ENCODE measurements at places on chromosomes 7 and 10. TPM values are rescaled to one million over a fixed set of nuclear protein-coding genes. Genes with fewer than 3 reads are reported as not detected.

The CYP2C9 gene
- 2.8 TPM for total RNA-seq

The ACSM6 gene
- total RNA-seq = not detected

DNA sequence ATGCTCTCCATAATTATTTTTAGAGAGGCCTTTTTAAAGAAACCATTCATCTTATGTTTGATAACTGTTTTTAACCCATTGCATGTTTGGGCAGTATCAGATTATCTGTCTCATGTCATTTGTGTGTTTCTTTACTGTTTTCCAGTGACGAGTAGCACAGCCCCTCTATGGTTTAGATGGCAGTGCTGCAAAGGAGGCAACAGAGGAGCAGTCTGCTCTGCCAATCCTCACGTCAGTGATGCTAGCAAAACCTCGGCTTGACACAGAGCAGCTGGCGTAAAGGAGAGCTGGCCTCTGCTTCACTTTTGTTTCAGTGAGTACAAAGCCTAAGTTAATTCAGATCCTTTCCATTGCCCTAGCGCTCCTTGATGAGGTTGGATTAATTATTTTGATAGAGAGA lies 80.4 kb upstream of the GARIN1A start:
- peaks cover 35% of the 10 kb centered on the region for H3K36me3 ChIP-seq
- no peaks in the 10 kb centered on the region for H3K4me1 ChIP-seq
- no peak overlapping the region for H3K27ac ChIP-seq
- H3K4me3 ChIP-seq = no peak overlapping the region

DNA sequence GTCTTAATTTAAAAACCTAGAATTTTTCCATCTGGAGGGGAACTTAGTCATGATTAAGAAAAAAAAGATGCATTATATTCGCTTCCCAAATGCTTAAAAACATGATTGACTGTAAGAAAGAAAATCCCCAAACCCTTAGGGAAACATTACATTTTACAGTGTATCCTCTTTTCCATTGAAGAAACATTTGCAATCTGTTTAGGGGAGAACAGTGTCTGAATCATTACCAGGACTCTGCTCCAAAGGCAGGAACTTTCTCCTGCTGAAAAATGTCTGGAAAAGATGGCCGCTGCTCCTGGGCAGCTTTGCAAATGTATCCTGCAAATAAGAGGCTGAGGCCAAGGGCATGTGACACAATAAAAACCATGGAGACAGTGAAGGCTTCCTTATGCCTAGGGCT lies 173.7 kb downstream of the BUB3 start:
- peaks cover 31% of the 10 kb centered on the region for H3K27me3 ChIP-seq
- H3K27ac ChIP-seq = no peak overlapping the region
- no peak overlapping the region for H3K4me3 ChIP-seq
- DNase-seq = no peak

DNA sequence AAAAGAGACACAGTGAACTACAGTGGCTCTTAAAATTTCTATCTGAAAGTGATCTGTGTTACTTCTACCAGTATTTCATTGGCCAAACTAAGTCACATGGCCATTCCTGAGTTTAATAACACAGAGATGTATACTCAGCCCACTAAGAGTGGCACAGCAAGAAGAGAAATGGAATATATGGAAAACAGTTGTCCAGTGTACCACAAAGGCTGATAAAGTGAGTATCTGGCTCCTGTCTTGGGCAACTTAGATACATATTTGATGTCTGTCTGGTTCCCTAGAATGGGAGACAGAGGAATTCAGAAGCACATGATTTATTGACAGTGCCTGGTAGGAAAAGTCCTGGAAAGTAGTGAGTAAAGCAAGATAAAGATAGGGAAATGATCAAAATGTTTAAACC lies 10.1 kb upstream of the PON1 start:
- no peaks in the 10 kb centered on the region for H3K36me3 ChIP-seq
- DNase-seq = no peak
- no peak overlapping the region for H3K4me3 ChIP-seq
- no peaks in the 10 kb centered on the region for H3K4me1 ChIP-seq

The RNF32 gene
- 2.6 TPM for total RNA-seq

- peaks cover 9% of the 10 kb centered on the region for H3K36me3 ChIP-seq
- DNase-seq = no peak
- H3K27me3 ChIP-seq = peaks cover 8% of the 10 kb centered on the region
- H3K4me1 ChIP-seq = no peaks in the 10 kb centered on the region
Observed at GRCh38 chr10:124229201-124229988, 136.0 kb upstream of the CHST15 start.

The FGL2 gene
- 1.9 TPM for total RNA-seq

- no peak overlapping the region for H3K27ac ChIP-seq
- peaks cover 15% of the 10 kb centered on the region for H3K4me1 ChIP-seq
- no peak for DNase-seq
- peaks cover 17% of the 10 kb centered on the region for H3K36me3 ChIP-seq
- no peak overlapping the region for H3K4me3 ChIP-seq
Observed at GRCh38 chr7:133836666-133837065, 290.5 kb upstream of the LRGUK start.

The GRID2IP gene
- 1.6 TPM for total RNA-seq

DNA sequence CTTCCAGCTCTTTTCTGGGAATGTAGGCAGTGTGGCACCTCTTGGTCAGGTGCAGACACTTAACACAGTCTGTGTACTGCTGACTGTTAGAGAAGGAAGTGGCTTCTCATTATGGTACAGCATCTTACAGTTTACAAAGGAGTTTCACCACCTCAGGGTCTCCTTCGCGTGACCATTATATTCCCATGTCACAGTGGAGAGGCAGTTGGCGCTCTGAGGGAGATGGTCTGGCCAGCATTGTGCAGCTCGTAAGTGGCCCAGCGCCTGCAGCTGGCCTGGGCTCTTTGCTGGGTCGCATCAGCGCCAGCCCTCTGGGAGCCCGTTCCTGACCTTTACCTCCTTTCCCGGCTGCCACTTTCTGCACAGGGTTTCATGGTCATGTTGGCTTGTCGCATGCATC lies 15.4 kb downstream of the TSPAN15 start:
- peaks cover 7% of the 10 kb centered on the region for H3K4me1 ChIP-seq
- no peaks in the 10 kb centered on the region for H3K36me3 ChIP-seq
- H3K4me3 ChIP-seq = no peak overlapping the region

GRCh38 chr7:102896585-102896984 lies 16.2 kb upstream of the LRRC17 start:
- no peak overlapping the region for H3K27ac ChIP-seq
- no peak overlapping the region for H3K4me3 ChIP-seq
- peaks cover 10% of the 10 kb centered on the region for H3K4me1 ChIP-seq
- DNase-seq = no peak
- no peaks in the 10 kb centered on the region for H3K27me3 ChIP-seq
- H3K36me3 ChIP-seq = no peaks in the 10 kb centered on the region

DNA sequence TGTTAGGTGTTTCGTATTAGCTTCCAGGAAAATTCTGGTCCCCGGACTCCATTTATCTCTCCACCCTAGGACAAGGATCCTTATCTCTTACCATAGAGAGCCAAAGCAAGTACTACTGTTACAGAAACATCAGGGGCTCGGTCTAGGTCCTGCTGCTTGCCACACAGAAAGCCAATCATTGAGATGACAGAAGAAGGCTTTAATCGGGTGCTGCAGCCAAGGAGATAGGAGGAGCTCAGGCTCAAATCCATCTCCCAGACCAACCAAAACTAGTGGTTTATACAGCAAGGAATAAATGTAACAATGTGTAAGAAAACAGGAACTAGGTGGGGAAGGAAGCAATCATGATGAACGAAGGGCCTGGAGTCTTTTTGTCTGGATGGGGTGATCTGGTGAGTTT lies 22.2 kb upstream of the CACUL1 start:
- peaks cover 4% of the 10 kb centered on the region for H3K27me3 ChIP-seq
- DNase-seq = no peak
- H3K27ac ChIP-seq = no peak overlapping the region
- H3K4me1 ChIP-seq = no peaks in the 10 kb centered on the region

GRCh38 chr7:48365010-48365409 lies 193.8 kb downstream of the ABCA13 start:
- peaks cover 5% of the 10 kb centered on the region for H3K27me3 ChIP-seq
- H3K4me1 ChIP-seq = no peaks in the 10 kb centered on the region
- no peak for DNase-seq
- no peak overlapping the region for H3K27ac ChIP-seq

DNA sequence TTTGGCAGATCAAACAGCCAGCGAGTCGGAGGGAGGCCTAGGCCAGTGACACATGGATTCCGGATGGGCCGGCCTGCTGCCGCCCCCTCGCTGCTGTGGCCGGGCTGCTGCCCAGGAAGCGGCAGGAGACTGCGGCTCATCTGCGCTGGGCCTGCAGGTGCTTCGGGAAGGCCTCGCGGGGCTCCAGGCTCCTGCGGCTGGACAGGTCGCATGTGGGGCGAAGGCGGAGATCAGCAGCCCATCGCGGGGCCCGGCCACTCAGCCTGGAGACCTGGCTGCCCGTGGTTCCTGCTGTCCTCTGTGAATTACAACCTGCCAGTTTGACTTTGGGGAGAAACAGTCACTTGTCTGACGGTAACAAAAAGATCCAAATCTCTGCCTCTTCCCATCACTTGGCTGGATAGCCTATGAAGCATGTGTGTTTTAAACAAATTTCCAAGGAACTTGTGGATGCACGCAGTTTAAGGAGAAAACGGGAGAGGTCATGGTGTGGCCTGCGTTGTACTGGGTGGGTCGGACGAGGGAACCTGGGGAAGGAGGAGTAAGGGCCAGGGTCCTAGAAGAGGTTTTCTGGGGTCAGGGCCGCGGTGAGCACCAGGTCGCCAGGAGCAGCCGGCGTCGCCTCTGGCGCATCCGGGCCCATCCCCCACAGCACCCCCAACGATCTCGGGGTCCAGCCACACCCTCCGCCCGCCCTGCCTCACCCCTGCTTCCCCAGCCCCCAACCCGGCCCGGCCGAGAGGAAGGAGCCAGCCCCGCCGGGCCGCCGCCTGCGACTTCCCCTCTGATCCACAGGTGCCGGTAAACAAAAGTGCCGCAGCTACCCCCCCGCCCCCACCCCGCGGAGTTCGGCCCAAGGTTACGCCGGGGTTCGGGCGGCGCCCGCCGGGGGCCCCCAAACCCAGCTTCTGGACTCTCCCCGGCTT lies 1.6 kb downstream of the SPOCK2 start:
- H3K4me3 ChIP-seq = peak overlapping the region; percentile 89
- peaks cover 66% of the 10 kb centered on the region for H3K27me3 ChIP-seq
- peaks cover 15% of the 10 kb centered on the region for H3K4me1 ChIP-seq
- H3K27ac ChIP-seq = peak overlapping the region; percentile 38
- H3K36me3 ChIP-seq = peaks cover 7% of the 10 kb centered on the region
- no peak for DNase-seq

GRCh38 chr7:114263219-114263618 lies 151.4 kb upstream of the FOXP2 start:
- H3K36me3 ChIP-seq = peaks cover 4% of the 10 kb centered on the region
- no peaks in the 10 kb centered on the region for H3K27me3 ChIP-seq
- no peak overlapping the region for H3K4me3 ChIP-seq
- DNase-seq = no peak
- H3K27ac ChIP-seq = no peak overlapping the region

- H3K27me3 ChIP-seq = no peaks in the 10 kb centered on the region
- peak overlapping the region; percentile 91 for H3K4me3 ChIP-seq
- peak overlapping the region; percentile 98 for H3K27ac ChIP-seq
- H3K36me3 ChIP-seq = peaks cover 3% of the 10 kb centered on the region
Observed at GRCh38 chr10:73413108-73413527, 740 bp downstream of the ANXA7 start.

- no peaks in the 10 kb centered on the region for H3K27me3 ChIP-seq
- no peak overlapping the region for H3K27ac ChIP-seq
- no peaks in the 10 kb centered on the region for H3K36me3 ChIP-seq
Observed at GRCh38 chr7:97506728-97507127, 225.2 kb upstream of the TAC1 start.

The CDNF gene
- 1.3 TPM for total RNA-seq

The ADAM12 gene
- 5.2 TPM for total RNA-seq

DNA sequence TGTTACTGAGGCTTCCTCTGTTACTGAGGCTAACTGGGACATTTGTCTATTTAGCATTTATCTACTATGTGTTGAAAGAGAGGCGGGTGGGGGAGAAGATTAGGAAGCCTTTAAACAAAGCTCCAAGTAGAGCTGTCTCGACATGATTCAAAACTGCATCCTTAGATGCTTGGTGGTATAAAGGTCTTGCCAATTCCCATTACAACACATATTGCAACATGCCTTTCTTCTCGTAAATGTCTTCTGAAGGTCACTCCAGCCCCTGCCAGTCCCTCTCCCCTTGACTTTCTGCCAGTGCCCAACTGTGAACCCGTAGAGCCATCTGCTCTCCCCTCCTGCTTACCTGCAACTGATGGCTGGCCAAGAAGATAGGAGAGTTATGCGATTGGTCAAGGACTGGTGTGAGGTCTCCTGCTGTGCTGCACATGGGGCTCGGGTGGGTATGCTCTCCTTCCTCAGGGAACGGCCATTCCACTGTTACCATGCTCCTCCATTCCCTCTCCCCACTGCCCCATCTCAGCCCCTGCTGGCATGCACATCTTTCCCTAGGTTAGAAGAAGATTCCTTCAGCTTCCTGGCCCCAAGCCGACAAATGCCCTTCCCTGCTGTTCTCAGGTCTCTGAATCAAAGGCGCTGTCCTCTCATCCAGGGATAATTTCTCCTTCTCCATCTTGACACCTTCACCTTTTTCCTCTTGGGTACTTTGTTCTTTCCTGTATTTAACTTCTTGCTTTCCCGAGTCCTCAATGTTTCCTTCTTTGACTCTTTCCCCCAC lies 43.6 kb upstream of the ZNF32 start:
- H3K27ac ChIP-seq = no peak overlapping the region
- H3K4me3 ChIP-seq = no peak overlapping the region
- H3K27me3 ChIP-seq = peaks cover 63% of the 10 kb centered on the region
- H3K36me3 ChIP-seq = no peaks in the 10 kb centered on the region

GRCh38 chr10:108721874-108722273 lies 1201.4 kb downstream of the XPNPEP1 start:
- H3K4me1 ChIP-seq = no peaks in the 10 kb centered on the region
- H3K27ac ChIP-seq = no peak overlapping the region
- no peaks in the 10 kb centered on the region for H3K27me3 ChIP-seq
- no peak overlapping the region for H3K4me3 ChIP-seq

DNA sequence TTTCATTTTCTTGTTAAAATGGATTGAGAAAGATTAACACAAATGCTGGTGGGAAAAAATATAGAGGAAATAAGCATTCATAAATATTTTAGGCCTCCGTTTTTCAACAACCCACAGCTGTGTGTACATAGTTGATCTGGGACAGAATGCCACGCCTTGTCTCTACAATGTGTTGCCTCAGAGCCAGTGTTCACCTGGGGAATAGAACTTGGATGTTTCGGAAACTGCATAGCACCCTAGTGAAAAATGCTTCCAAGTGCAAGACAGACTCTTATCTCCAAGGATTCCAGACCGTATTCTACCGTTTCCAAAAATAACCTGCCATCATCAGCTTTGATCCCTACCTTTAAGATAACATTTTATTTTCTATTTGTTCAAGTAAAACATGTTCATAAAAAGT lies 260.9 kb downstream of the SDK1 start:
- H3K4me1 ChIP-seq = peaks cover 18% of the 10 kb centered on the region
- no peak overlapping the region for H3K4me3 ChIP-seq
